ENCODE measurements at places on chromosomes 5 and 9.

DNA sequence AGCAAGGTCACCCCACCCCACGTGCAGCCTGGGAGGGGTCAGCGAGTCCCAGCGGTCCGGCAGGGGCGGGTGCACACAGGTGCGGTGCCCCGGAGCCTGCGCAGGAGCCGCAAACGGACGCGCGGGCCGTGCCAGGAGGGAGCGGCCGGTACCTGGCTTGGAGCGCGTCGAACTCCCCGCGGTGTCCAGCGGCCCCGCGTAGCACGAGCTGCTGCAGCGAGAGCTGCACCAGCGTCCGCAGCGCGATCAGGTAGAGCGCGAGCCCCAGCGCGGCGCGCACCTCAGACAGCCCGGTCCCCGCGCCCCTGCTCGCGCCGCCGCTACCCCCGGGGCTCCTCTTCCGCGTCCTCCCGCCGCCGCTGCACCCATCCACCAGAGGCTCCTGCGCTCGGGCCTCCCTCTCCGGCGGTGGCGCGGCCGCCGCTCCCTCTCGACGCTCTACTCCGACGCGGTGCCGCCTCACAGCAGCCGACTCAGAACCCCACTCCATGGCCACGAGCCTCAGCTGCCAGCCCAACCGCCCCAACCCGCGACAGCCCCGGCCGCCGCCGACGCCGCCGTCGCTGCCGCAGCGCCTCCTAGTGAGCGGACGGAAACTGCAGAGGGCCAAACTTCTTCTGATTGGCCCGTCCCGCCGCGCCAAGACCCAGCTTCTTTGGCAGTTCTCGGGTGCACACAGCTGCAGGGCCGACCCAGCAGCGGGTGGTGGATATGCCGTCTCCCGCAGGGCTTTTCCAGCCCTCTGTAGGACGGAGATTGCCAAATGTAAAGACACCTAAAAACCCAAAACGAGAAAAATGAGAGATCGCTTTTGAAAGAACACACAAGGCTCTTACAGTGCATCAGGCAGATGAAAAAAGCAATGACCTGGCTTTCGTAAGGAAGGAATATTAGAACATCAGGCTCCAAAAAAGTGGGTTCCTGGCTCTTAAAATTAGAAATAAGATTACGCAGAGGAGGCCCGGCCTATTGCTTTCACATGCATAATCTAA, at the start of gene ERMP1:
ERMP1 (minus strand) TSS at position 580 of the 992 bp plus-strand sequence; CDS start at position 490, 90 bp downstream.
- DNase-seq = peak; percentile 91

GRCh38 chr9:89680547-89681467, 76.0 kb downstream of the GADD45G start:
- no peak for DNase-seq

DNA sequence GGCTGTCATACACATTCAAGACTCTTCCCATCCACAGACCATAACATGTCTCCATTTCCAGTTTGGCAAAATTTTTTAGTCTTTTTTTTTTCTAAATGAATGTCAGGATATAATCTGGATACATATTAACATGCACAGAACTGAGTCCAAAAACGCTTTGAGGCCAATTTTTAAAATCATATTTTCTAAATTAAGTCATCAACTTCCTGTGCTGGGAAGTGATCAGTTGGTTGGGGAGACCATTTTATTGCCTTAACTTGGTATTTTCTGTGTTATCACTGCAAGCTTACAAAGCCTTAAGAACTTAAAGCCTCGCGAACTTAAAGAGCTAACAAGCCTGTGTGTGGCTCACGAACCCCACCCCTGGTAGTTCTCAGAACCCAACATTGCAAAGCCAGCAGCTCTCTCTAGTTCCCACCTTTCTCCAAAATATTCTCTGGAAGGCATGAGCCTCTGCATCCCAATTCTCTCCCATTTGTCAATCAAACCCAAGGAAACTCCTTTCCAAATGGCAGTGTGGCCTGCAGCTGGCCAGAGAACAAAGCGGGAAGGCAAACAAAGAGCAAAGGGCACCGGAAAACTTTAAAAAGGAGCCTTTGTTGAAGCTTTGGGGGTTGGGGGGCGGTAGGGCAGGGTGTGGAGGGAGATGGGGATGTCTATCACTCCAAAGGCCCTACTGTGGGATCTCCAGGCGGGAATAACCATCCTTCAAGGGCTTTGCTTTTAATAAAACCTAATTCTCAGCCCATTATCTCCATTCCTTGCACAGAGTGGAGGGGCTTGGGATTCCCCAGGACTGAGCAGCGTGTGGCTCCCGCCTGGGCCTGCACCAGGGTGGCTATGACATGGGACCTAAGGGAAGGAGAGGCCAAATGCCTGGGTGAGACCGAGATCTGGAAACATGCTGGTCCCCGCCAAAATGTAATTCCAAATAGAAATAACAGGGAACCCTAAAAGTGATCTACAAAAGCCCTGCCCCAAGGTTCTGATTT, 65.0 kb downstream of the ROR2 start:
- DNase-seq = no peak

GRCh38 chr5:172150514-172151425, 37.3 kb downstream of the STK10 start:
- DNase-seq = no peak

- DNase-seq = no peak
Measured at GRCh38 chr9:128108269-128109049, 19.1 kb downstream of the PTGES2 start.

GRCh38 chr5:1792842-1793266, 6.8 kb downstream of the MRPL36 start:
- peak; percentile 90 for DNase-seq

DNA sequence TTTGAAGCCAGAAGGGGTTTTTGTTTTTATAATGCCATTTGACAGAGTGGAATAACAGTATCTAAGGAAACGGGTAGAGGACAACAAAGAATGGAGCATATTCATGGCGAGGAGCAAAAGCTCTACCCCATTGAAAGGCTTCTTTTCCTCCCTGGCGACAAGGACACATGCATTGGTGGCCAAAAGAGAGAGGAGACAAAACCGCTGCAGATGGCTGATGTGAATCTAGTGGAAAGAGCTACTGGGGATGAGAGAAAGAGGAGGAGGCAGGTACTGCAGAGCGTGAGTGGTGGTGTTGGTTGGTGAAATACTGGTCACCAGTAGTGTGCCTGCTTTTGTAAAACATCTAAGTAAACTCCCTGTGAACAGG, 491 bp downstream of the APC start:
- DNase-seq = no peak

- no peak for DNase-seq
Measured at GRCh38 chr9:811106-811531, 30.4 kb upstream of the DMRT1 start.

DNA sequence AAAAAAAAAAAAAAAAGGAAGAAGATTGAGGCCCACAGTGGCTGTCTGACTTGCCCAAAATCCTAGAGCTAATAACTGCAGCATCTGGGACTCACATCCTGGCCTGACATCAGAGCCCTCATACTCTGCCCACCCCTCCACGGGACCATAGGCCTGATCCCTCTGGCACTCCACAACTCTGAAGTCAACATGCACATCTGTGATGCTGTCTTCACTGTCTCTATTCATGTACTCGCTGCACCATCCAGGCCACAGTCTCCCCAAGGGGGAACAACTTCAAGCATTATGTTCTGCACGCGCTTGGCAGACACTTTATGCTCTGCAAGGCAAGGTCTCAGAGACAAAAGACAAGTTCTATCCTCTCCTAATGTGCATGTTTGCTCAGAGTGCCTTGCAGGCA, 158.2 kb downstream of the SPOCK1 start:
- DNase-seq = no peak

DNA sequence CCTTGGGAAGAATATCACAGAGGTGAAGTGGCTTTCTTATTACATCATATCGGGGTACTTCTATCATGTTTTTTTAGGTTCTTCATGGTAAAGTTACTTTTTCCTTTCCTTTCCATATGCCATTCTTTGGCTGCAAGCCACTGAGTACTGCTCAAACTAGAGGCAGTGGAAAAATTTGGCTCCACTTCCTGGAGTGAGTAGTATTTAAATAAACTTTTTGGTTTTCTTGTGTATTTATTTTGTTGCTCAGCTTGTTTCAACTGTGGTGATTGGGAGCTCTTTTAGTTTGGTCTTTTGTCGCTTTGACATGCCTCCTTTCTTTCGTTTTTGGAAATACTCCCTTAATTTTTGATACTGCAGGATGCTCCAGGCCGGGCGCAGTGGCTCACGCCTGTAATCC, 69.8 kb downstream of the WDR70 start:
- DNase-seq = no peak

DNA sequence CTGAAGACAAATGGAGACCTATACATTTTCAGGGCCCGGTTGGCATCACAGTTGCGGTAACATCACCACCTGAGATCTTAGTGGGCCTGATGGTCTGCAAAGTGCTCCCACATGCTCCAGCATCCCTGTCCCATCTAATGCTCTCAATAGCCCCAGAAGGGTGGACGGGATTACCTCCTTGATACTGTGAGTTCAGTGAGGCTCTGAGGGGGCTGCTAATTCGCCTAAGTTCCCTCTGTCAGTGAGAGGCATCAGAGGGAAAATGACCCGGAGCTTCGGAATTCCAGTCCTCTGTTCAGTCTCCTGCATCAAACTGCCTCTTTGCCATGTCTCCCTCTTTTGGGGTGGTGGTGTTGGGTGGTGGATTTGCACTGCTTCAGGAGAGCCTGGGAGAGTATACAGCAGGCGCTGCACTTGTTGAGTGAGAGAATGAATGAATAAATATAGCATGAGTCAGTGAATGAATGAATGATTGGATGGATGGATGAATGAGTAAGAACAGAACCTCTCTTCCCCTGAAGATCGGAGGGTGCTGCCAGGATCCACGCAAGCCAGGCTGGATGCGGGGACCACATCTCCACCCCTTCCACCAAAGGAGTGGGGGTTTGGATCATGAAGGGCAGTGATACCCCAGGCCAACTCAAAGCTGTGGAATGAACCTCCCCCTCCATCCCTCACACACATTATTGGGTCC, 141.0 kb downstream of the GABBR2 start:
- no peak for DNase-seq

- DNase-seq = no peak
Measured at GRCh38 chr9:73270967-73271721, 119.5 kb downstream of the ANXA1 start.

DNA sequence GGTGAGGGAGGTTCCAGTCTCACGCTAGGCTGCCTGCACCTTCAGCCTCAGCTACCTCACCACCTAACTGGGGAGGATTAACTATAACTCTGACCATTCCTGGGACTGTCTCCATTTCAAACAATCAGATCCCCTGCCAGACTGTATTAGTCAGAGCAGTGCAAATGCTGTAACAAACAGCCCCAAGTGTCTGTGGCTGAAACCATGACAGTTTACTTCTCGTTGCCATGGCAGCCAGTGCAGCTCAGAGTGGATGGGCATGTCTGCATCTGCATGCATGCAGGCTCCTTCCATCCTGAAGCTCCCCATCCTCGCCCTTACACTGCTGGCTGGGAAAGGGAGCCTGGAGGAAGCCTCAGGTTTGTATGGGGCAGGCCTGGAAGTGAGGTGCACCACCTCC, 86.7 kb downstream of the KCNIP1 start:
- DNase-seq = no peak

GRCh38 chr9:24242576-24242975, 303.1 kb downstream of the IZUMO3 start:
- DNase-seq = no peak

- no peak for DNase-seq
Measured at GRCh38 chr5:137624786-137625349, 111.0 kb downstream of the KLHL3 start.

GRCh38 chr9:107299437-107299836, 16.4 kb downstream of the RAD23B start:
- DNase-seq = no peak

DNA sequence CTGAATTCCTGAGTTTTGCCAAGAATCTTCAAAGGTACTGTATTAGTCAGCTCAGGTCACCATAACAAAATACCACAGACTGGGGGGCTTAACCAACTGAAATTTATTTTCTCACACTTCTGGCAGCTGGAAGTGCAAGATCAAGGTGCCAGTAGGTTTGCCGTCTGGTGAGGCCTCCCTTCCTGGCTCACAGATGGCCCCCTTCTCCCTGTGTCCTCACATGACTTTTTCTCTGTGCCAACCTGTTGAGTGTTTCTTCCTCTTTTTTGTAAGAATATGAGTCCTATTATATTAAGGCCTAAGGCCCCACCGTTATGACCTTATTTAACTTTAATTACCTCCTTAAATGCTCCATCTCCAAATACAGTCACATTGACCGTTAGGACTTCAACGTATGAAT, 156.1 kb upstream of the KIF2A start:
- DNase-seq = no peak

- no peak for DNase-seq
Measured at GRCh38 chr5:116303340-116303739, 218.5 kb downstream of the COMMD10 start.

DNA sequence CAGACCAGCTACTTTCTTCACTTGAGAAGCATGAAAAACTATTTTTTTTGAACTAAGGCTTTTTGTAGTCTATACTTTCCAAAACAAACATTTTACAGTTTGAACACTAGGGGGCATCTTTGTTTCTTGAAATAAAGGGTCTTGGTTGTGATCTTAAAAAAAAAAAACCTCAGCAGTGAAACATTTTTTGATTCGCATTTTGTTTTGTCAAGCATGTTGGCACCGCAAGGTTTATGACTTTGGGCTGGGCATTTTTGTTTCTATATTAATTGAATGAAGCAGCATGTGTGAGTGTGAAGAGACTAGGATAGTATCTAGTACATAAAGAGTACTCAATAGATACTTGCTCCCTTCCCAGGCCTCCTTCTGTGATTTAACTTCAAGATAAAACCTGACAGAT, 31.6 kb upstream of the ACOT12 start:
- peak; percentile 50 for DNase-seq

DNA sequence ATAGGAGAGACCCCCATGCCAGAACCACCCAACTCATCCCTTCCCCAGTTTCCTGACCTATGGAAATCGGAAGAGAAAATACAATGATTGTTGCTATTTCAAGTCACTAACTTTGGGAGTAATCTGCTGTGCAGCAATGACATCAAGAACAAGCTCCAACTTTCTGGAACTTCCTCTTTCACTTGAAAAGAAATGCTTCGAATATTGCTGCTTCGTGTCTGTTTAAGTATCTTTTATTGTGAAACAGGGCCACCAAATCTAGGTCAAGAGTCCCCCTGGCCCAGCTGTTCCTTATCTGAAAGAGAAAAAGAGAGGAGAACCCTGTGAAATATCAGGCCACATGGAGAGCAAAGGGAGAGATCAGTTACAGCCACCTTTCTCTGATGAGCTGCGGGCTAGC, 59.4 kb upstream of the DNAH5 start:
- DNase-seq = no peak

DNA sequence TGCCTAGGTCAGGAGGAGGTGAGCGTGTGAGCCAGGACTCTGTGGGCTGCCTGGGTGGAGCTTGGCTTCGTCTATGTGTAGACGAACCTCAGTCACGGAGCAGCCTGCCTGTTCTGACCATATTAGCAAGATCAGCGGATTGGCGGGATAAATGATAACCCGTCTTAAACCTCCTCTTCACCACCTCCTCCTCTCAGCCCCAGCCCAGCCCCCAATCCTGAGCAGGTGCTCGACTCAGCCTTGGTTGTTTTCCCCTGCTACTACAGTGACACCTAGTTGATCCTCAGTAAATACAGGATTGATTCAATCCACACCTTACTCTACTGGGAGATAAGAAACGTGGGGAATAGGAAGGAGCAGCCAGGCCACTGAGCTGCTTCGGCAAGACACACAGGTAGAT, 286.1 kb downstream of the IRX2 start:
- DNase-seq = no peak

Data from CD4-positive, alpha-beta T cell treated with Interleukin-15 for 4 hours (primary cell).